ENCODE measurements at places on chromosomes 6 and 20.

DNA sequence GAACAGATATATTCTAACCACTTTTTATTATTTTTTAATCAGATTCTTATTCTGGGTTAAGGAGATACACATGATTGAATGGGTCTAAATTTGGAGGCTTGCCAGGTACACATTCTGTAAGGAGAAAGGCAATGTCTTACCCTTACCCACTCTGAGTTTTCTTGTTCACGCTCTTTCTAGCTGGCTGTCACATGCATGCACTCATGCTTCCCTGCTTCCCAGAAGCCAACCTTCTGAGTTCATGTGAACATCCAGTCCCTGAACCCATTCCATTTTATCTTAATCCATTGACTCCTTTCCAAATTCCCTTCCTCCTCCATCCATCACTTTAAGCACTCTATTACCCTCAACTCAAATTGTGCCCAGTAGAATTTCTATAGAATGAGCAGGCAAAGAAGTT lies 17.5 kb upstream of the MOCS1 start:
- DNase-seq, result no peak

GRCh38 chr20:60359010-60359409 lies 400.8 kb downstream of the CDH26 start:
- DNase-seq, result no peak

GRCh38 chr20:44829688-44830087 lies 19.3 kb upstream of the RIMS4 start:
- DNase-seq, result no peak

- no peak for DNase-seq
Measured at GRCh38 chr6:26311012-26311384, 54.0 kb upstream of the BTN3A2 start.

DNA sequence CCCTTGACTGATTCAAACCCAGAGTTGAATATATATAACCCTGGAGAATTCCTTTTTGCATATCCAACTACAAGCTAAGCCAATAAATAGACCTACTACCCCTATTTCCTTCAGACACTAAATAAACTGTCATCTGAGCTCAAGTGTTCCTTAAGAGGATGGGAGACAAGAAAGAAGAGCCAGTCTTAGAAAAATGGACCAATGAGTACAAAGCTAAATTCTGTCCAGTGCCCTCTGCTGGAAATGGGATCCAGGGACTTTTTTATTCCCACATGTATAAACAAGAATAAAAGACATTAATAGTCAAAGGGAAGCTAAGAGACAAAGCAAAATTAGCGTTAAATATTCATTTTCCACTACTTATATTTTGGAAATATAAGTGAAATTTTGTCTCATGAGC lies 4.8 kb downstream of the PPP1R10 start:
- no peak for DNase-seq

DNA sequence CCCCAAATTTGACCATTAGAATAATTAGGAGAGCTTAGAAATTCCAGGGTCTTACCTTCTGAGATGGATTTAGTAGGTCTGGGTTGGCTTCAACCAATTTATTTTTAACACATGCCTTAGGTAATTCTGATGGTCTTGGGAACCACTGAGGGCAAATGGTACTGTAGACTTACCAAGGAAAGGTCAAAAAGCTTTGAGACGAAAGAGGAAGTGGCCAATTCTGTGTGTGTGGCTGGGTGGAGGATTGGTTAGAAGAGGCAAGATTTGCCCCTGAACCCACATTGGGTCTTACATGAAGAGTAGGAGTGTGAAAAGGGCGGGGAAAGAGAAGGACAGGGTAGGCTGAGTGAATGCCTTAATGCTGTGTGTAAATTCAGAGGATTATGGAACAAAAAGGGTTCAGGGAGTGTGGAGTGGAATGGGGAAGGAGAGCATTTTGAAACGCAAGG lies 2.7 kb downstream of the ITCH start:
- DNase-seq, result no peak

- DNase-seq, result no peak
Measured at GRCh38 chr20:58138395-58138794, 90.1 kb downstream of the ANKRD60 start.

- no peak for DNase-seq
Measured at GRCh38 chr20:37254114-37254878, 7.3 kb downstream of the GHRH start.

DNA sequence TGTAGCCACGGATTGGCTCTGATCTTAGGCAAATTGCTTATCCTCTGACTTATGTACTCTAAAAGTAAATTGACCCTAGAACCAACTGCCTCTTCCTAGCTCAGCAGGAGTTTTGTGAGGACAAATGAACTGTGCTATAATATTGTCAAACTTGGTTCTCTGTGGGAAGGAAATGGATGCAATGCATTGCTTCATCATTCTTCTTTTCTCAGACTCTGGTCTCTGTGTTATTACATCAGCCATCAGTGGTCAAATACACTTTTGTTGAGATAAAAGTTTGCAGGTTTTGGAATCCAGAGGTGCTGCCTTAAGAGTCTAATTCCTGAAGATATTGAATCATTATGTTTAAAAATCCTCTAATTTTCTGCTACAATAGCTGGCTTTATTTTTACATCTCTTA lies 64.9 kb downstream of the SLC24A3 start:
- no peak for DNase-seq

DNA sequence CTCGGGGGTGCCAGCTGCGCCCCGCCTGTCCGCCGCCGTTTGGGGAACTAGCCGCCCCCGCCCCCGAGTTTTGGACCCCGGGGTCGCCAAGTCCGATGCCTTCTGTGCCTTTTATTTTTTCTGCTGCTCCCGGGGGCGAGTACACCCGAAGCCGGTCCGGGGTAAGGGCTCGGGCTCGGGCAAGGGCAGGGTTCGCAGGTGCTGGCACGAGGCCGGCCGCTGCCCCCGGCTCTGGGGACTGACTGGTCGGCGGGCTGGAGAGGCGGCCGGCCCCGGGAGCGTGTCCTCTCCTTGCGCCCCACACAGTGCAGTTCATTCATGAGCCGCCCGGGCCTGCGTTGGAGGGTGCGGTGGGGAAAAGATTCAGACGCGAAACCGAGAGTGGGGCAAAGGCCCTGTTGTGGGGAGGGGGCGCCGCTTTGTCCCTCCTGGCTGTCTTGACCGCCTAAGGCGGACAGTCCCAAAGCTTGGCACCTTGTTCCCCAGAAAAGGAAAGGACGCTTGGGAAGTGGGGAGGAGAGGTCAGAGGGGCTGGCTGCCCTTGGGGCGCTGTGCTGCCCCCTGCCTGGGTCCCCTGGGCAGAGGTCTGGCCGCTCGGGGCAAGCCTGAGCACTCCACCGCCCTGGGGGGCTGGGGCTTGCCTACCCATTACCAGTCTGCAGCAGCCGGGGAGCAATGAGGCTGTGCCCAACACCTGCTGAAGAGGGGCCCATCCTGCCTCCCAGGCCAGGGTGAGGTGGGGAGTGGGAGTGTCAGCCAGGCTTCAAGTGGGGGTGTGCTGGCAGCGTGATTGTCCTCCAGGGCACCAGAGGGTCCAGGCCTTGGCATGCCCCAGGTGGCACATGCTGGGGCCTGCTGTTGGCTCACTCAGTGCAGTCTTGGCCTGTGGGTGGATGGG lies 915 bp downstream of the TMEM63B start:
- DNase-seq, result no peak

GRCh38 chr6:117613920-117614560 lies 11.7 kb upstream of the GOPC start:
- DNase-seq, result no peak

GRCh38 chr6:3699231-3699630 lies 52.3 kb downstream of the PXDC1 start:
- no peak for DNase-seq

DNA sequence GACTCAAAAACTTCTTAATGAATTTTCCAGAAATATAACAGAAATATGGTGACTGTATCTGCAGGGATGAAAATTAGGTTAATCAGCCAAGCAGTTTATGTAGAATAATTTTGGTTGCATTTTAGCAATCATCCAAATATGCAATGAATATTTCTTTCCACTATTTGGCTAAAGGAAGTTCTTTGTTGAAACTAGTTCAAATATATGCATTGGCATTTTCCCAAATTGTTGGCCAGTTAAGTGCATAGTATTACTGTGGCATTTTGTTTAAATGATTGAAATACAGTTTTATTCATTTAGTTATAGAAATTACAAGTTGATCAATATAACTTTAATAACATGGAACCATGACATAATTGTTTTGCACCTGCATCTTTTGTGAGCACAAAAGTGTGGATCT lies 115.5 kb downstream of the DOK5 start:
- DNase-seq, result no peak

GRCh38 chr20:47227119-47227518 lies 129.4 kb downstream of the ZMYND8 start:
- no peak for DNase-seq

- no peak for DNase-seq
Measured at GRCh38 chr6:109039795-109040194, 54.9 kb downstream of the SESN1 start.

GRCh38 chr6:137323860-137324259 lies 104.7 kb upstream of the IFNGR1 start:
- no peak for DNase-seq

GRCh38 chr6:143952060-143952778 lies 55.8 kb downstream of the PLAGL1 start:
- no peak for DNase-seq

DNA sequence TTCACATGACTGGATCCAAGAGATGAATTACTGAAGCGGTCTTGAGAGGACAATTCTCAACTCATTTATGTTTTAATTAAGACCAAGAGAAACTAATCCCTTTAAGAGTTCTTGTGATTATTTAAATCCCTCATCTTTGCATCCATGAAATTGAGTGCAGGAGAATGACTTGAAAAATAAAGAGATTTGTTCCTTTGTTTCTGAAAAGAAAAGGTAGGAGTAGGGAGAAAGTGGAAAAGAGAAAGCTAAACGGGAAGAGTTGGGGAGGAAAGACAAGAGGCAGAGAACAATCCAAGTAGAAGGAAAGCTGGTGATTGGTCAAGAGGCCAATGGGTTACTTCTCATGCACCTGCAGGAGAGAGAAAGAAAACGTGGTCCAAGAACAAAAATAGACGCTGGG lies 75.2 kb upstream of the SOX4 start:
- DNase-seq, result no peak

GRCh38 chr20:50523552-50524167 lies 13.5 kb downstream of the PTPN1 start:
- no peak for DNase-seq

GRCh38 chr6:135323202-135323668 lies 142.1 kb downstream of the MYB start:
- DNase-seq, result no peak

GRCh38 chr20:42895020-42895419 lies 294.7 kb downstream of the PTPRT start:
- no peak for DNase-seq

DNA sequence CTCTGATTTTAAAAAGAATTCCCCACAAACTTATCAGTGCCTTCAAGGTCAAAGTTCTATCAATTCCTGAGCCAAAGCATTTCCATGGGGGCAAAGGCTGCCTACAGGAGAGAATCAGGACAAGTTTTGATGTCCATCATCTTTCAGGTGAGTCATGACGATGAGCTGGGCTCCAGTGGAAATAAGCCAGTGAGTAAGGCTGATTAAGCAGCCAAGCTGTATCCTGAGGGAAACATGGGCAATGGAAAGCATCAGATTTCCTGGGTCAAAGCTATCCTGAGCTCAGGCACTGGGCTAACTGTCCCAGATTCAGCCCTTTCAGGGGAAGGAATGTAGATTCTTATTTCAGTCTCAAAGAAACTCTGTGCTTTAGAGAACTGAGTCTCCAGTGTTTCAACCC lies 377.4 kb downstream of the CD109 start:
- no peak for DNase-seq

DNA sequence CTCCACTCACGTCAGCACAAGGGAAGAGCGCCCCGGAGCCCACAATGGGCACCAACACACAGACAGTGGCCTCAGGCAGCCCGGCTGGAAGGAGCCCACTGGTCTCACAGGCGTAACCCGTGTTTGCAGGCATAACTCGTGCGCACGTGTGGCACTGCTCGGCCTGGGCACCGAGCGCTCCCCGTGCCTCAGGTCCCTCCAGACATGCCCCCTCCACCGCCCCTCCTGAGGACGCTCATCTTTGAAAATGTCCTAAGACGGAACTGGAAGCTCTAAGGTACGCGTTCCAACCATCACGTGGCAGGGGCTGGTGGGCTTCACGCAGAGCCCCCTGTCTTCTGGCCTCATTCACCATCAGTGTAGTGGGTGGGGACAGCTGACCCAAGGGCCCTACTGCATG lies 44.6 kb downstream of the SSR1 start:
- DNase-seq, result no peak

GRCh38 chr20:9363673-9364072 lies 150.7 kb upstream of the LAMP5 start:
- DNase-seq, result no peak

GRCh38 chr6:132418235-132418965 lies 17.1 kb upstream of the MOXD1 start:
- no peak for DNase-seq

DNA sequence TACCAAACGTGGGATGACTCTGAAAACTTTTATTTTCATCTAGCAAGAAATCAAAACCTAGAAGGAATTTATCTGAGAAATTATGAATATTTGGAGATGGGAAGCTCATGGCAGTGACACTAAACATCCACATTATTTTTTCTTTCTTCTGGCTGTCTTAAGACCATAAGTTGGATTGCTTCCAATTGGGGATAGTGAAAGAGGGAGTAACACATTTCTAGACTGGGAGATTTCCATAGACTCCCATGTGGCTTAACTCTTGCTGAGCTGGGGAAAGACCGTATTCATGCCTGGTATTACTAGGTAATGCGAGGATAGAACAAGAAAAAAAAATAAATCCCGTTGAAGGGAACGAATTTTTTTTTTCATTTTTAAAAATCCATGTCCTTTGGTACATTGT lies 120.0 kb downstream of the UTRN start:
- DNase-seq, result no peak

GRCh38 chr20:8689337-8689736 lies 379.6 kb upstream of the PLCB4 start:
- DNase-seq, result no peak

- no peak for DNase-seq
Measured at GRCh38 chr20:1926237-1926636, 31.0 kb downstream of the SIRPA start.
